ENCODE measurements at places on chromosomes 6 and 20.

GRCh38 chr6:149264629-149265028 lies 52.9 kb upstream of the TAB2 start:
- no peak for DNase-seq

DNA sequence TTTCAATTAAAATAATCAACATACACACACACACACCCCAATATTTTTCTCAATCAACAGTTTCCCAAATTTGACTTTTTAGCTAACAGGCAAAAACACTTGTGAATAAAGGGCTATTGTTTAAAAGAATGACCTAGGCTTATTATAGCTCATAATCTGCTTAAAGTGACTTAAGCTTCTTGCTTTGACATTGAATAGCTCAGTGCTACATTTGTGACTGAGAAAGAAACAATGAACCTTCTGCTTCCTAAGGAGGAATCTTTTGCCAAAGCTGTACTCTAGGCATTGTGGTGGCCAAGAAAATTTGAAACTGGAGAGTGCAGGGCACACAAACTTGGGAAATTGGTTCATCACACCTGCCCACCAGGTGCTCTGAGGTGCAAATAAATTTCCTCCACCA lies 282.0 kb downstream of the SYNE1 start:
- no peak for DNase-seq

- DNase-seq, result no peak
Observed at GRCh38 chr6:17630511-17631073, 30.5 kb downstream of the FAM8A1 start.

- DNase-seq, result no peak
Observed at GRCh38 chr6:157459327-157459726, 78.3 kb downstream of the ZDHHC14 start.

DNA sequence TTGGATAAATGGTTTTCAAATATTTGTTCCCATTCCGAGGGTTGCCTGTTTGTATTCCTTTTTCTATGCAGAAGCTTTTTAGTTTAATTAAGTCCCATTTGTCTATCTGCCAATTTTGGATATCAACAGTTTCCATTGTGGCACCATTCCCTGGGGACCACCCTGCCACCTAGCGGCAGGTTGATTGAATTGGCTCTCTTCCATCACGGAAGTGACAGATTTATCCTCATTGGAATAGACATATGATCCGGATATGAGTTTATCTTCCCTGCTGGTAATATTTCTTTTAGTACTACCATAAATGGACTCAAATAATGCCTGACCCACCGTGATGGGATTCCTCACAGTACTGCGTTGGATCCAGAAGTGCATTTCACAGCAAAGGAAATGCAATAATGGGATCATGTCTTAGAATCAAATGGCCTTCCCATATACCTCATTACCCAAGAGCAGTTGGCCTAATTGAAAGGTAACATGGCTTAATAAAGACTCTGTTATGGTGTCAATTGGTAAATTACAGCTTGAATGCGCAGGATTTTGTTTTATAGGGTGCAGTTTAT lies 327.0 kb downstream of the BMP2 start:
- DNase-seq, result peak; percentile 72

- no peak for DNase-seq
Observed at GRCh38 chr6:56450882-56451739, 191.6 kb downstream of the DST start.

- DNase-seq, result no peak
Observed at GRCh38 chr6:30590509-30590908, 19.3 kb downstream of the ABCF1 start.

GRCh38 chr6:53959717-53960116 lies 151.5 kb upstream of the MLIP start:
- no peak for DNase-seq

- no peak for DNase-seq
Observed at GRCh38 chr6:150146436-150146835, 3.6 kb downstream of the PPP1R14C start.

DNA sequence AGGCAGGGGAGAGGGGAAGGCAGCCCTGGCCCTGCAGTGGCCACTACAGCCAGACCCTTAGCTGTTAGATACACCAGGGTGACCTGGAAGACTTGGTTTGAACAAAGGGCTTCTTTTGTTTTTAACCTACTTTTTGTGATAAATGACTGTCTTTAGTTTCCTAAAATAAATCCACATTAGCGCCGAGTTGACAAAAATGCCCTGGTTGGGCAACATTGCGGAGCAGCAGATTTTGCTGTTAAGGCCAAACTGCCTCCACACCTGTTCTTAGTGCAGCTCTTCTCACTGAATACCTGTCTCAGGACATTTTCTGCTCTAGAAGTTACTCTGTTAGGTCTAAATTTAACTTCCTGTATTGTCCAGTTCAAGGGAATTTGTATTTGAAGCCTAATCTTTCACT lies 42.7 kb downstream of the FAM50B start:
- no peak for DNase-seq

- no peak for DNase-seq
Observed at GRCh38 chr6:166910601-166911000, 45.7 kb downstream of the RNASET2 start.

GRCh38 chr6:144617191-144617590 lies 332.1 kb downstream of the UTRN start:
- DNase-seq, result no peak

DNA sequence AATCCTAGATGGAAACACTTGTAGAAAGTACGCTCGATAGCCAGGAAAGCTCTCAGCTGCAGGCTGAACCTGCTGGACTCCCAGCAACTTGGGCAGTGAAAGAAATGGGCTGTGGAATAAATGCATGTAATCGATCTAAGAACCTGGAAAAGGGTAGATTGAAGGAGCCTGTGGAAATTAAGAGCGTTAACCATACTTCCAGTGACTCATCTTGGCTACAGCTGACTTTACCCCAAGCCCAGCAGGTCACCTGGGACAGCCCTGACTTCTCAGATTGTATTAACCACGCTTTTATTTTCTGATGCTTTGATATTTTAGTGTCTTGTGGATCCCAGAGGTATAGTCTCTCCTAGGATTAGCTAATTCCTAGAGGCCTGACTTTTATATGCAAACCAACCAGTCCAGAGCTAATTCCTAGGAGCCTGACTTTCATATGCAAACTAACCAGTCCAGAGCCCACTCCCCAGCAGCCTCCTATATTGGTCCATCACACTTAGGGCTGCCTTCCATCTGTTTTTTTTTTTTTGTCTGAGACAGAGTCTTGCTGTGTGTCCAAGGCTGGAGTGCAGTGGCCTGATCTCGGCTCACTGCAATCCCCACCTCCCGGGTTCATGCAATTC lies 86.3 kb downstream of the GMPR start:
- DNase-seq, result no peak

DNA sequence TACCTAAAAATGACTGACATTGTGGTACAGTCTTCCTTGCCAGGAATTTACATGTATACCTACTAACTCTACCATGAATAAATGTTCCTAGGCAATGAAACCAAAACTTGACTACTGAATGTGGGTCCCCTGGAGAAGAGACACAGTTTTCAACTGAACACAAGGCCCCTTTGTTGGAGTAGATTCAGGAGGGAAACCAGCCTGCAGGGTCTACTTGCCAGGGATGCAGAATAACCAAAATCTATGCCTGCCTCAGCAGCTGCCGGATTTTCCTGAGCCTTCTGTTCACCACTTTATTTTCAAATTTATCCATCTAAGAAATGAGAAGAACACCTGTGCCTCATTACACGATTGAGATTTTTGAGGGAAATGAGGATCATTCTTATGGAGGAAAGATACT lies 211.9 kb downstream of the GRM1 start:
- DNase-seq, result no peak

DNA sequence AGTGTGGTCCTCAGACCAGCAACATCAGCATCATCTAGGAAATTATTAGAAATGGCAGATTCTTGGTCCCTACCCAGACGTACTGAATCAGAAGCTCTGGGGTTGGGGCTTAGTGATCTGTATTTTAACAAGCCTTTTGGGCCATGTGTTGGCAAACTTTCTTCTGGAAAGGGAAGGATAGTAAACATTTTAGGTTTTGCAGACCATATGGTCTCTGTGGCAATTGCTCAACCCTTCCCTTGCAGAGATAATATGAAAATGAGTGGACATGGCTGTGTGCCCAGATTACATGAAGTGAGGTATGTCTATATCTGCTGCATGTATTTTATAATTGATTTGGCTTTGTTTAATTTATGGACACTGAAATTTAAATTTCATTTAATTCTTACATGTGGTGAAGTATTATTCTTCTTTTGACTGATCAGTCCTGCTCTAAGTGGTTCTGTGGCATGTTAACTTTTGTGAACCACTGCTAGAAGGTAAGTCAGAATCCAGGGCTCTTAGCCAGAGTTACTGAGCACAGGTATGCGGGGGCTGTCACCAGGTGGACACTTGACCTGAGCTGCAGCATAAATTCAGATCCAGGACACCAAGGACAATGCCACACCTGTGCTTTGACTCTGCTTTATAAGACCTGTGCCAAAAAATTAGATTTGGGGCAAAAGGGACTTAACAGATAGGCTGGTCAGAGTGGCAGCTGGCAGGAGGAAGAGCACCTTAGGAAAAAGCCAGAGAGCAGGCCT lies 43.2 kb downstream of the LY86 start:
- DNase-seq, result peak; percentile 76

DNA sequence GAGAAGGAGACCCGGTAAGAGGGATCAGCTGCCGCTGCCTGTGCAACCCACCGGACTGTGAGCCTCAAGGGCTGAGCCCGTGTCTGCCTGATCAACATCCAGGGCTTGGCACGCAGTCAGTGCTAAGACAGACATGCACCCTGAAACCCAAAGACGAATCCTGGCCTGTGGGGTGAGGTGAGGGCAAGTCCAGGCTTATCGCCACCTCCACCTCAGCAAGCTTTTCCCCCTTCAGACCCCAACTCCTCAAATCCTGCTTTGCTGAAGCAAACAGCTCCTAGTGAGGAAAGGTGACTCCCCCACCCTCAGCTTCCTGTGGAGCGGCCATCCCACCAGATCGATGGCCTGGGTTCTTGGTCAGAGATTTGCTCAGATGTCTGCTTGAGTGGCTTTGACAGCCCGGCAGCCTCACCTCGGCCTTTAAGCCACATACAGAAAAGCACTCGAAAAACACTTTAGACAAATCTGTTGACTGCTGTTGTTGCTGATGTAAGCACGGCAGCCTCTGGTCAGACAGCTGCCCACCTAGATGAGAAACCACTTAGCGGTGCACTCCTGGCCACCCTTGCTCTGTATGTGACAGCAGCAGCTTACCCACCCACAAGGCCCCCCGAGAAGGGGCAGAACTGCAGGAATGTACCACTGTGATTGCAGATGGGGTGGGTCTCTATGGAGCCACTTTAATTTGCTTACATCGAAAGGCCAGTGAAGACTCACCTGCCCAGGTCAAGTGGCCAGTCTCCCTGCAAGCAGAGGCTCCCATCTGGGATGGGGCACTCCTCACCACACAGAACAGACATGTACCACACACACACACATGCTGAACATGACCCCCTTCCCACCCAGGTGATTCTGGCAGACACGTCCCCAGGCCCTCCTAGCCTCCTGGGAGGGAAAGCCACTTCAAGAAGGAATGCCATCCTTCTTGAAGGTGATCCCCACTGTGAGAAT lies 14.8 kb downstream of the MTCH1 start:
- no peak for DNase-seq

GRCh38 chr6:144012534-144012933 lies 4.5 kb upstream of the PLAGL1 start:
- DNase-seq, result no peak

DNA sequence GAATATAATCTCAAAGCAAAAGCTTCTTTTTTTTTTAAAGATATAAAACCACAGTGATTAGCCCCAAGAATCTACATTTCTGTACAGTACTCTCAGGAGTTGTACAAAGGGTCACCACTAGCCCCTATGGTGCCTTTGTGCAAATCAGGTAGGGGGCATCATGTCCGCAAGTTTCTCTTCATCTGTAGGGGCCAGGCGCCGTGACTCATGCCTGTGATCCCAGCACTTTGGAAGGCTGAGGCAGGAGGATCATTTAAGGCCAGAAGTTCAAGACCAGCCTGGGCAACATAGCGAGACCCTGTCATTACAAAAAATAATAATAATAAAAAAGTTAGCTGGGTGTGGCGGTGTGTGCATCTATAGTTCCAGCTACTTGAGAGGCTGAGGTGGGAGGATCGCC lies 63.9 kb downstream of the ZMYND8 start:
- DNase-seq, result no peak

- DNase-seq, result no peak
Observed at GRCh38 chr20:49427751-49428518, 54.5 kb downstream of the KCNB1 start.

- DNase-seq, result no peak
Observed at GRCh38 chr20:8667306-8667705, 401.6 kb upstream of the PLCB4 start.

DNA sequence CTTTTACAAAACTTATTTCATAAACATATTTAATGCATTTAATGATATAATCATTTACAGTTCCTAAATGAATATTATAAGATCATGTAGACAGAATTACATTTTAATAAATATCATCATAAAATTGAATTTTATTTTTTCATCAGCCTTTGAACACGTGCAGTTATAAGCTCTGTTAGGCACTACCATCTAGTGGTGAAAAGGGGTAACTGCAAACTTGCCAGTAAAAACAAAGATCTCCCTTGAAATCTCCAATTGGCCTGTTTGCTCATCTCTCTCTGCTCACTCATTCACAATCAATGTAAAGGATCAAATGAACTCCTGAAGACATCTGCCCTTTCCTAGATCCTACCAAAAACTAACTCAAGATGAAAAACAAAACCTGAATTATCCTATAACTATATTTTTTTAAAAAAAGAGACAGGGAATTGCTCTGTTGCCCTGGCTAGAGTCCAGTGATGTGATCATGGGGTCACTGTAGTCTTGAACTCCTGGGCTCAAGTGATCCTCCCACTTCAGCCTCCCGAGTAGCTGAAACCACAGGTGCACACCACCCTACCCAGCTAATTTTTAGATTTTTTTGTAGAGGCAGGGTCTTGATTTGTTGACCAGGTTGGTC lies 31.7 kb downstream of the SAMHD1 start:
- peak; percentile 69 for DNase-seq

DNA sequence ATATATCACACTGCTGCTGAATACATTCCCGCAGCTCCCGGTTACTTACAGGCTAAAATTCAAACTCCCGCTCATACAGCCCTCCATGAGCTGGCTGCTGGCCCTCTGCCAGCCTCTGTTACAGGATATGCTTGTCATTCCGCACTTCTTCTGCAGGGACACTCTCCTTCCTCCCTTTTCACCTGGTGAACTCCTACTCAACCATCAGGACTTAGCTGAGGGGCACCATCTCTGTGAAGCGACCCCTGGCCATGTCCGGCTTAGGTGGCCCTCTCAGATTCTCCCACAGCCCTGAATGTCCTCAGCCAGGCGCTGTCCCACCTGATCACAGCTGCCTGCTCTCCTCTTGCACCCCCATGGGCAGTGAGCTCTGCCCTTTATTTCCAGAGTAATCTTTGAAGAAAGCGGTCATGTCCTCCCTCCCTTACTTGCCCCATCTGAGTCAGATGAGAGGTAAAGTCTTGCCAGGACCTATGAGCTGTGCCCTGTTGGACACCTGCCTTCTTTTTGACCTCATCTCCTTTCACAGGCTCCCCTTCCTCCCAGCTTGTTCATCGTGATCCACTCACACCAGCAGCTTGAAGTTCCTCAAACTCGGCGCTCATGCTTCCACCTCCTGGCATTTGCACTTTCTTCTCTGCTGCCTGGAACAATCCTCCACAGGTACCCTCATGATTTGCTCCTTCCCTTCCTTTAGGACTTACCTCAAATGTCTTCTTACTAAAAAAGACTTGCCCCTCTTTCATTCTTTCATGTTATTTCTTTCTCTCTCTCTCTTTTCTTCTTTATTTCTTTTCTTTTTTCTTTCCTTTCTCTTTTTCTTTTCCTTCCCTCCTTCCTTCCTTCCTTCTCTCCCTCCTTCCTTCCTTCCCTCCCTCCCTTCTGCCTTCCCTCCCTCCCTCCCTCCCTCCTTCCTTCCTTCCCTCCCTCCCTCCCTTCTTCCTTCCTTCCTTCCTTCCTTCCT lies 5.6 kb downstream of the CYP24A1 start:
- no peak for DNase-seq

- no peak for DNase-seq
Observed at GRCh38 chr6:38703949-38704590, 1.1 kb upstream of the GLO1 start.
